ENCODE measurements at places on chromosomes 12 and 14.

DNA sequence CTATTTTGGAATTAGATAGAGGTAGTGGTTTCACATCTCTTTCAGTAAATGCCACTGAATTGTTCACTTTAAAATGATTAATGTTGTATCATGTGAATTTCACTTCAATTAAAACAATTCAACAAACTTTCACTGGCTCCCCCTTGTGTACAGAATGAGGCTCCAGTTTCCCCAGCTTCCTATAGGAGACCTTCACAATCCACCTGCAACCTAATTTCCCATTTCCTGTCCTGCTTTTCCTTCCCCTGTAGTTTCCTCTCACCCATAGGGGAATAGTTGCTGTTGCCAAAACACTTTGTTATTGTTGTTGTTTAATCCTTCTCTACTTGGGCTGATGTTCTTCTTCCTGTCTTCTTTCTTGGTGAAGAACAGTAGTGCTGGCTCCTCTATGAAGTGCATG, 59.8 kb downstream of the NPAS3 start:
- H3K27ac ChIP-seq: no peak overlapping the region
- H3K27me3 ChIP-seq: no peaks in the 10 kb centered on the region
- no peaks in the 10 kb centered on the region for H3K4me1 ChIP-seq
- DNase-seq: no peak
- H3K36me3 ChIP-seq: no peaks in the 10 kb centered on the region

DNA sequence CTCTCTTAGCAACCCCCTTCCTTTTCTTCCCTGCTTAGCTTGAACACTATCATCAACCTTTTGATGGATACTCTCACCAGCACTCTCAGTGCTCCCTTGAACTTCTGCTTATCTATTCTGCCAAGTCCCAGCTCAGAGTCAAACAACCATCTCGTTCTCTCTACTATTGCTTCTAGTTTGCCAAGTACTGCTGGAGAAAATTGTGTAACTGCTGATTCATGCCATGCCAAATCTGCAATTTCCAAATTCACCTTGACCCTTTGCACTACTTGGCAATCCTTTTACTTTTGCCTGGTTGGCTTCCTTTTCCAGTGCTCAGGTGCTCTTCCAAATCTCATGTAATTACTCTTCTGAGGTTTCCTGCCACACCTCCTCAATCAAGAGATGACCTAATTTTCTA, 2.8 kb upstream of the CCDC196 start:
- H3K4me3 ChIP-seq: no peak overlapping the region
- H3K36me3 ChIP-seq: no peaks in the 10 kb centered on the region

GRCh38 chr14:20623798-20624197, 17.7 kb downstream of the OR6S1 start:
- H3K4me3 ChIP-seq: peak overlapping the region; percentile 8
- H3K27ac ChIP-seq: no peak overlapping the region
- DNase-seq: no peak
- peaks cover 12% of the 10 kb centered on the region for H3K27me3 ChIP-seq
- peaks cover 52% of the 10 kb centered on the region for H3K4me1 ChIP-seq

DNA sequence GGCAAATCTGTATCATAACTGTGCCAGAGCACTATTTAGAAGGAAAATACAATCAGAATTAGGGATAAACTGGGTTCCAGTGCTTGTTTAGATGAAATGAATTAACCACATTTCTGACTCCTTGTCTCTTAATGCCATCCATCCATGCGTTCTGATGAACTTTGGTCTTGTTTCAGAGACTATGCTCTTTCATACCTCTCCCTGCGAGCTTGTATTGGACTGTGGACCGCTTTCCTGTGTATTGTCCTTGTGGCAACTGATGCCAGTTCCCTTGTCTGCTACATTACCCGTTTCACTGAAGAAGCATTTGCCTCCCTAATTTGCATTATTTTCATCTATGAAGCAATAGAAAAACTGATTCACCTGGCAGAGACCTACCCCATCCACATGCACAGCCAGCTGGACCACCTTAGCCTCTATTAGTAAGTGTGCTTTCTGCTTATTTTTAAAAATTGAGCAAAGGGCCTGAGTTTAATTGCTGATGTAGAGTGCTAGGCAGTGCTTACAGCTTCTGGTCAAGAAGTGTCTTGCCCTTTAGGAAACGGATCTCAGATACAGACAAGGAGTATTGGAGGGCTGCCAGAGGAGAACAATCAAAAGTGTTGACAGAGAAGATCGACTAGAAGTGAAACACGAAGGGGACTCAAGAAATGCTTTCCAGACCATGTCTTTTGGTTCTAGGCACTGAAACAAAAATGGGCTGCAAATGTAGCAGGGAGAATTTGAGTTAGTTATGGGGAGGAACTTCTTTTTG, 46.7 kb downstream of the SLC4A8 start:
- no peak for DNase-seq
- H3K4me3 ChIP-seq: no peak overlapping the region
- H3K36me3 ChIP-seq: peaks cover 17% of the 10 kb centered on the region
- peaks cover 11% of the 10 kb centered on the region for H3K4me1 ChIP-seq
- no peak overlapping the region for H3K27ac ChIP-seq
